ENCODE measurements at places on chromosomes 2 and 18. TPM values are rescaled to one million over a fixed set of nuclear protein-coding genes. Genes with fewer than 3 reads are reported as not detected.

Gene EPB41L3
- total RNA-seq = 43.3 TPM

Gene ACOXL
- 0.32 TPM for total RNA-seq

Gene KIF3C
- 4.0 TPM for total RNA-seq

Gene TRIB2
- total RNA-seq = 10.5 TPM

Gene C1D
- 19.9 TPM for total RNA-seq

DNA sequence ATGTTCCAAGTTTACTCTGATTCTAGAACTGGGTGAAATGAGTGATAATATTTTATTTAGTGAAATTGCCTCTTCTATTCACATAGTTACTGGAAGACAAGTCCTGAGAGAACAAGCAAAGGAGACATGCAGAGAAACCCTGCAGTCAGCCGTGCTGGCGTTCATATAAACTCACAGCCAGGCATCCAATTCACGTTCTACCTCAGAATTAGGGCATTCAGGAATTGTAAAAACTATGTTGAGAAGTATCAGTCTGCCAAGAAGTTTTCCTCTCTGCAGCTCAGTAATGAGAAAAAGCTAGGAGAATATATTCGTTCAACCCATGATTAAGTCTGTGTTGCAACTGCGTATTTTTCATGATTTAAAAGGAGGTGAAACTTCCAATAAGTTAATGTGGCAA, 156.2 kb upstream of the DSEL start:
- no peak overlapping the region for H3K27ac ChIP-seq
- DNase-seq = no peak
- no peaks in the 10 kb centered on the region for H3K27me3 ChIP-seq
- no peak overlapping the region for H3K4me3 ChIP-seq
- H3K36me3 ChIP-seq = no peaks in the 10 kb centered on the region

DNA sequence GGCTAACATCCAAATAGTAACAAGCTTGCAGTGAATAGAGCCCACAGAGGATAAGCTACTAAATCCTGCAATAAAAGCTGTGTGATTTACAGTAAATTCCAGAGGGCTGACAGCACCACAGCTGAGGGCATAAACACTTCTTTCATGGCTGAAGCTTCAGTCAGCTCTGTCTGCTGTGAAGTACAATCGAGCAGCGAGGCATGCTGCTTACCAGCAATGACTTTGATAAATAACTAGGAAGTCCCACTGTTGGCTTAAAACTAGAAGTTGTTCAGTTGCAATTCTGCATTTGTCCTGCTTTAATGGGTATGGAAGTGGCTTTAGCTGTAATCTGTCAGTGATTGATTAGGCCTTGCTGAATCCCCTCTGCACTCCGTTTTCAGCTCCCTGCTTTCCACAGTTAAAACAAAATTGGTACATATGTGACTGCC, 65.2 kb upstream of the FIGN start:
- H3K27ac ChIP-seq = no peak overlapping the region
- no peaks in the 10 kb centered on the region for H3K36me3 ChIP-seq
- no peaks in the 10 kb centered on the region for H3K4me1 ChIP-seq
- no peak for DNase-seq
- no peaks in the 10 kb centered on the region for H3K27me3 ChIP-seq

- no peak for DNase-seq
- H3K4me1 ChIP-seq = no peaks in the 10 kb centered on the region
- H3K4me3 ChIP-seq = no peak overlapping the region
Observed at GRCh38 chr2:203960811-203961210, 24.2 kb downstream of the ICOS start.

- no peaks in the 10 kb centered on the region for H3K4me1 ChIP-seq
- no peaks in the 10 kb centered on the region for H3K27me3 ChIP-seq
- H3K36me3 ChIP-seq = no peaks in the 10 kb centered on the region
- no peak overlapping the region for H3K4me3 ChIP-seq
- no peak for DNase-seq
Observed at GRCh38 chr2:179843541-179843940, 17.9 kb downstream of the ZNF385B start.

- no peaks in the 10 kb centered on the region for H3K36me3 ChIP-seq
- H3K27me3 ChIP-seq = peaks cover 10% of the 10 kb centered on the region
- no peak for DNase-seq
- H3K4me3 ChIP-seq = no peak overlapping the region
- H3K27ac ChIP-seq = no peak overlapping the region
- peaks cover 5% of the 10 kb centered on the region for H3K4me1 ChIP-seq
Observed at GRCh38 chr18:9710037-9710436, 1.9 kb downstream of the RAB31 start.

All from colonic mucosa (tissue), 4 donors.